ENCODE measurements at places on chromosomes 1 and 21.
A peak's percentile ranks its signal among the peaks of the same experiment; 100 is the strongest.

- DNase-seq, result peak; percentile 60
Measured at GRCh38 chr1:6419397-6419803, 319 bp downstream of the HES2 start.

DNA sequence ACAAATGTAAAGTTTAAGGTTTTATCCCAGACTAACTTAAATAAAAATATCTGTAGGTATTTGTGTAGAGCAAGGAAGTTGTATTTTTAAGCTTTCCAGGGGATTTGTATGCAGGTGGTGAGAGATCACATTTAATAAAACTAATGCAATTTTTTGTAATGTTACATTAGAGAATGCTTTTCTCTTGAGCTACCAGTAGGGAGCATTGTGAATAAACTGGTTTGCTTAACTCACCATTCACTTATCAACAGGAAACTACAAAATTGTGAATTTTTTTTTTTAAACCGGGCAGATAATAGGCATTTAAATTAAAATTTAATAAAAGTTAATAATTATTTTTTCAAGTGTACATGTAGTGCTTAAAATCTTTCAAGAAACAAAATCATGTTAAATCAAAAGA, 78.6 kb downstream of the IVNS1ABP start:
- no peak for DNase-seq

DNA sequence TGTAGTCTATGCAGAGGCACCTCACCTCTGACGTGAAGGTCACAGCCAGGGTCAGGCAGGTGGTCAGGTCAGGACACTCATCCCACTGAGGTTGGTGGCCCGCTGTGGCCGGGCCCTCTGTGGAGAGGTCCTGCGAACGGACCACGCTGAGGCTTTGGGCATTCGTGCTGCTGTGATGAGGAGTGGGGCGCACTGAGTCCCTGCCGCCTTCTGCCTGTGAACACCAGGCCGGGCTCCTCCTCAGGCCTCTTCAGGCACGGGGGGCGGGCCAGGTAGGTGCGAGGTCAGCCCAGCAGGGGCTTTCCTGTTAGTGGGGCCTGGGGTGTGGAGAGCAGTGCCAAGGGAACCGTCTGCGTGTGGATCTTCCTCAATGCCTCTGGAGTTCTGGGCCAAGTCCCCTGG, 39.0 kb downstream of the COQ8A start:
- no peak for DNase-seq

GRCh38 chr1:110982320-110982719, 18.6 kb upstream of the LRIF1 start:
- no peak for DNase-seq

- no peak for DNase-seq
Measured at GRCh38 chr1:175355414-175355813, 162.8 kb upstream of the KIAA0040 start.

GRCh38 chr1:228990906-228991569, 255.8 kb downstream of the RHOU start:
- no peak for DNase-seq

- DNase-seq, result peak; percentile 92
Measured at GRCh38 chr1:204837440-204838084, 33.1 kb upstream of the NFASC start.
